Activated gamma-delta T cell treated with anti-CD3 and anti-CD28 coated beads, Interleukin-2, amount 50 U/mL, for 16 hours (primary cell): ENCODE measurements at places on chromosomes 2 and 18.
A peak's percentile ranks its signal among the peaks of the same experiment; 100 is the strongest.

- no peak for DNase-seq
Measured at GRCh38 chr18:9737006-9737405, 28.9 kb downstream of the RAB31 start.

GRCh38 chr2:172090044-172090961 is 5.0 kb downstream of the DLX1 start:
- DNase-seq, result no peak

GRCh38 chr2:39492095-39492590 is 55.1 kb upstream of the MAP4K3 start:
- no peak for DNase-seq

DNA sequence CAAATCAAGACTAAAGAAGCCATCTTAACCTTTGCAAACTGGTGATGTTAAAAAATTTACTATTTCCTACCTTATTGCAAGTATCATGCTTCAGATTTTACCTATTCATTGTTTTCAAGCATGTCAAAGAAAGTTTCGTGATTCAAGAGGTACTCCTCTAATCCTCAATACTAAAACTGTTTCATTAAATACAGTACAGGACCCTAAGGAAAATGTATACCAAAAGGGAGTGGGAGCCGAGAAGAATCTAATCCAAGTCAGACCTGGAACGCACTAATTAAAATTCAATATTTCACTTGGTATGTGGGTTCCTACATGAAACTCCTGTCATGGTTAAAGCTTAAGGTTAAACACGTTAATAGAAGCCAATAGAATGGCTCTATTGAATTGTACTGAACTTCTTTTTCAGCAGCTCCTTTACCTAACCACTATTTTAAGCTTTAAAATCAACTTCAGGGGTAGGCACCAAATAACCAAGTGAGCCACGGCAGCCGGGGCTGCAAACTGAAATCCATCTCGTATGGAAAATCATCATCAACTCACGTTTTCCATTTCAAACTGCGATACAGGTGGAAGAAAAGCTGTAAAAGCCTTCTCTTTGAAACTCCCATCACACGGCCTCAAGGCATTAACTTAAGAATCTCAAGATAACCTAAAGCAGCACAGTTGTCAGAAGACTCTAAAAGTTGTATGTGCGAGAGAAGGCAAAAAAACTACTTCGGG is 188.8 kb downstream of the ZEB2 start:
- no peak for DNase-seq

- DNase-seq, result no peak
Measured at GRCh38 chr2:181992776-181993175, 7.1 kb downstream of the PPP1R1C start.

DNA sequence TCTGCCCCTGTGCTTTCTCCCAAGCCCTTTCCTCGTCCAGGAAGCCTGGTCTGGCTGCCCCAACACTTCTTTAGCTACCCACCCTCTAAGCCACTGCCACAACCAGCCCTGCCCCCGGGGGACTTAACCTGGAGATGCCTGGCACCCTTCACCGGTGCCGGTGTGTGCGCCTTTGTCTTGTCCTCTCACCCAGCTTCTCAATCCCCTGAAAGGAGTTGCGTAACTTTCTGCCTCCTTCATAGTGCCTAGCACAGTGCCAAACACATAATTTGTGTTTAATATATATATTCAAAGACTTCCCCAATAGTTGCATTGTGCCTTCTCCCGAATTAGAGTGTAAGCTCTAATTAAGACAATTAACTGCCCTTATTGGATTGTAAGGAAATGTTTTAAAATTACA is 70.6 kb downstream of the ALK start:
- DNase-seq, result no peak

- no peak for DNase-seq
Measured at GRCh38 chr18:13258921-13259320, 40.4 kb downstream of the LDLRAD4 start.

- no peak for DNase-seq
Measured at GRCh38 chr2:9549420-9549819, 6.2 kb downstream of the ADAM17 start.

DNA sequence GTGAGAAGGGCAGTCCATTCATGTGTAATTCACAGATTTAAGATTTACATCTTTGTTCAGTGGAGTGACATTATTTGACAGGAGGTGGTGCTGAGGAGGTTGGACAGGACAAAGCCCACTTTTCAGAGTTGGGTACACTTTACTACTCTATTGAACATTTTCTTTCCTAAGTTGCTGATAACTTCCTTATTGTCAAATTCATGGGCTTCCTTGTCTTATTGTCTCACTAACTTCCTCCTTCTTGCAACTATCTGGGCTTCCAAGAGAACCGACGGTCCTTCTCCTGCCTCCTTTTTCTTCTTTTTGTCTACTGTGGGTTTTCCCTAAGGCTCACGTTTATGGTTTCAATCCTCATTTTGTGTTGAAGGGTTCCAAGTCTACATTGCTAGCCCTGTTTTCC is 67.7 kb upstream of the DNMT3A start:
- no peak for DNase-seq

- no peak for DNase-seq
Measured at GRCh38 chr18:25010623-25011374, 341.2 kb downstream of the ZNF521 start.

DNA sequence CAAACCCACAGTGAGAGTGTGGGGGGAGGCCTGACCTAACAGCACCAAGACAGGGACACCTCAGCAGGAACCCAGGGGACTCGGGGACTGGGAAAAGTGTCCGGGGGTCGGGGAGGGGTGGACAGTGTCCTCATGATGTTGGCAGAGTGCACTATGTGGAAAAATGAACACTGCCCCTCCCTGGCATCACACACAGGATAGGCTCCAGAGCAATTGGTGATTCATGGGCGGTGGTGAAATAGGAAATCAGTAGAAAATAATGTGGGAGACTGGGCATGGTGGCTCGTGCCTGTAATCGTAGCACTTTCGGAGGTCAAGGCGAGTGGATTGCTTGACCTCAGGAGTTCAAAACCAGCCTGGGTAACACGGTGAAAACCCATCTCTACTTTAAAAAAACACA is 3.6 kb upstream of the ANO7 start:
- no peak for DNase-seq

DNA sequence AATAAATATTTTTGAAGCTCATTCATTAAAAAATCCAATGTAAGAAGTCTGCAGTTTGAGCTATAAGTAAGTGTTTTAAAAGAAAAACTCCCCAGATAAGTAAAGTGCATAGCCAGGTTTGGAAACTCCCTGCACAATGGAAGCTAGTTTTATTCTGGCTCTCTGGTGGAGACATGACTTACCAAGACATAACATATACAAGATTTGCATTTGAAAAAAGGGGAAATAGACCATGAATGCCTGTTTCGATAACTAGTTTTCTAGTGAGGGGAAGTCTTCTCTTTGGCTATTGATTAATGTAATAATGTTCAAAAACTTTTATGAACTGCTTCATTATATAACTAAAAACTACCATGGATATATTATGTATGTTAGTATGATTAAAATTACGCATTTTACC is 435.2 kb downstream of the ARHGAP15 start:
- no peak for DNase-seq

DNA sequence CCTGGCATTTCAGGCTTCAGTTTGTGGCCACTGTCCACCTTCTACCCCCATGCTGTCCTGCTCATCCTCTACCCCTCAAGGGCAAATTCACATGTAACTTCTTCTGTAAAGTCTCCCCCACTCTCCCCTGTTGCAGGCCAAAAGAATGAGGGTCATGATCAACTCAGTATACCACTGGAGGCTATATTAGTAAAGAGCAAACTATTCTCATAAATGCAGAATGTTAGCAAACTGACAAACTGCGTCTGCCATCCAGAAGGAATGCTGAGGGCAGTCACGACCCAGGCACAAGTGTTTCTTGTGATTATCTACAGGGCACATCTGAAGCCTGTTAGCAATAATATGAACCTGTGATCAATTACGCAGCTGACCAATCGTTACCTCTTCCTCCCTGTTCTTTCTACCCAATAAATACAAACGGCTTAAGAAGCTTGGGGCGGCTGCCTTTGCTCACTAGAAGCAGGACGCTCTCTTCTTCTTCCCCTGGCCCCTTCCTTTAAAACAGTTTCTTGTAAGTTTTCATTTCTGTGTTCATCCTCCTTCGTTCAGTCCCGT is 58.3 kb downstream of the SEPTIN10 start:
- no peak for DNase-seq

DNA sequence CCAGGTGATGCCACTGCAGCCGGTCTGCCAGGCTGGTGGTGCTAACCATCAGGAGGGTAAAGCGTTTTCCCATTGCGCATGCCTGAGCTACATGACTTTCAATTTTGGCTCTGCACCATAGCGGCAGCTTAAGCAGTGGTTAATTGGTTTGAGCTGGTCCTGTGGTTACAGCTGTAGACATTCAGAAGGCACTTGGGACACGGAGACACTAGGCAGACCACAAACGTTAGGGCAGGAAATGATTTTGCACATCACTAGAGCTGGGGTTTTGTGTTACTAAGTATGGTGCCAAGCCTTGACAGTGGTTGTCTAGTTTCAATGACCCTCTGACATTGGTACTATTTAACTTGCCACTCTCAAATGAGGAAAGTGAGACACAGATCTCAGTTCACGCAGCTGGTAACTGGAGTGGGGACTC is 28.9 kb upstream of the CNOT11 start:
- DNase-seq, result peak; percentile 16

DNA sequence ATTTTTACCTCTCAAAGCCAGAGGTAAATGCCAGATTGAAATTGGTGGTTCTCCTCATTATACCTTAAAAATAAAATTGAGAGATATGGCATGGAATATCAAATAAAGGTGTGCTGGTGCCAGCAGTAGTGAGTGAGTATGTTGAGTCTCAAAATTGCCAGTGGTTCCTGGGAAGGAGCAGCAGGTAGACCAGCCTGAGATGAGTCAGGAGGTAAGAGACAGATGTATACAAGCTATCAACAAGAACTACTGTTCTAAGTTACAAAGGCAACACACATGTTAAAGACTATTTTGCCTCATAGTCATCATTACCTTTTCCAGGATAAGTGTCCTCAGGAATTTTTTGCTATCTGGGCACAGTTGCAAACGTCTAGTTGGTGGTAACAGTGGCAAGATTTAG is 1.3 kb upstream of the UPP2 start:
- no peak for DNase-seq

DNA sequence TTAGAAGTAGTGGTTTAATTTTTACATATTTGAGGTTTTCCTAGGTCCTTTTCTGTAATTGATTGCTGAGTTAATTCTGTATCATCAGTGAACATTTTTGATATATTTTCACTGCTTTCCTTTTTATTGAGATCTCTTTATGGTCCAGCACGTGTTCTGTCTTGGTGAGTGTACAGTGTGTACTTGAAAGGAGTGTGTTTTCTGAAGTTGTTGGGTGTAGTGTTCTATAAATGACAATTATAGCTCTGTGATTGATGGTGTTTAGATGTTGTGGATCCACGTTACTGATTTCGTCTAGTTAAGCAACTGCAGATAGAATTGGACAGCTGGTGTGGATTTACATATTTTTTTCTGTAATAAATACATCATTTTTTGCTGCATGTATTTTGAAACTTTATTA is 32.7 kb downstream of the AGFG1 start:
- DNase-seq, result no peak

DNA sequence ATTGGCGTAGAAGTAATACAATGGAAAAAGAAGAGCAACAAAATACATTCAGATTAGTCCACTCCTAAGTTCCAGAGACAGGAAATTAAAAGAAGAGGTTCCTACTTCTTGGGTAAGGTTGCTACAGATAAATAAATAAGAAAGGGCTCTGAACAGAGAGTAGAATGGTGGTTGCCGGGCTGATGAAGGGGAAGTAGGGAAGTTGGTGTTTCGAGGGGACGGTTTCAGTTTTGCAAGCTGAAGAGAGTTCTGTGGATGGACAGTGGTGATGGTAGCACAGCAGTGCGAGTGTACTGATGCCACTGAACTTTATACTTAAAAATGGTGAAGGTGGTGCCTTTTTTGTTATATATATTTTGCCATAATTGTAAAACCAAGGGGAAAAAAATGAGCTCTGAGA is 48.2 kb downstream of the CABYR start:
- DNase-seq, result no peak

DNA sequence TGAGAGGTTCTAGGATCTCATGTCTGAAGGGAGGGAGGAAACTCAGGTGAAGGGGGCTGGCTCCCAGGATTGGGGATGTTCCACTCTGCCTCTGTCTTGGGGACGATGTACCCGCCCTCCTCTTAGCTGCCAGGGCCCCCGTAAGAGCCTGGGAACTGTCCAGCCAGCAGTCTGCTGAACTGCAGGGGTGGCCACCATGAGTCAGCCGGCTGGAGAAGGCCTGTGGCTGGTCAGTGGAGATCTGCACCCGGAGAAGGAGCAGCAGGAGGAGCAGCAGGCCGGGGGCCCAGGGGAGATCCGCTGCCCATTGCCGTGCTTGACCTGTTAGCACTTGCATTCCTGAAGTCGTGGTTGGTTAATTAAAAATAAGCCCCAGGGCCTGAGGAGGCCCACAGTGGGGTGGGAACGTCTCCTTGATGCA is 180.3 kb downstream of the TFCP2L1 start:
- no peak for DNase-seq

DNA sequence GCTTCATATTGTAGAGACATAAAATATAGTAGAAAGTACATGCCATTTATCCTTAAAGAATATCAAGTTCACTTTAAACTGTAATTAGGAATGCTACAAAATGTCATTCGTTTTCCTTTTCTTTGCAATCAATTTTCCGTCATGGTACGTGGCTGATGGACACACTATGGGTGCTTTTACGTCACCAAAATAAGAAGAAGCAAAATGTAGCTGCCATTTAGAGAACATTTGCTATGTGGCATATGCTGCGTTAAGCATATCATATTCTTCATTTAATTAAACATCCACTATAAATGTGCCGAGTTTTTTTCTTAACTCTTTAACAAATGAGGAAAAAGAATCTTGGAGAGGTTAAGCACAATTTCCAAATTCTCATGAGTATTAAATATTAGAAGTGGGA is 1358.5 kb upstream of the NXPH2 start:
- DNase-seq, result no peak

- no peak for DNase-seq
Measured at GRCh38 chr2:224163566-224164307, 124.7 kb upstream of the SERPINE2 start.

DNA sequence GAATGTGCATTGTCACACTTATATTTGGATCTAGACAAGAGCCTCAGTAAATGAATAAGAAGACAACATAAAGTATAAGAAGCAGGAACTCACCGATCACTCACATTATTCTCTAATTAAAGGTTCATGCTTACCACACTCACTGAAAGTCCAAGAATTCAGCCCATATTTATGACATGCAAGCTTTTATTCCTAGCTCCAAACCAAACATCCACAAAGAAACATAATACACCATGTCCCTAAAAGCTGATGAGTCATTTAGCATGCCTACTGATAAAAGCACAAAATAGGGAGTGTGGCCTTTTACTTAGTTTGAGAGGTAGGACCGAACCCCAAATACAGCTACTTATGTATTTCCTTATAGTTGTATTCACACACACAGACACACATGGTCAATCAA is 1094.6 kb upstream of the CDH2 start:
- DNase-seq, result no peak

- DNase-seq, result no peak
Measured at GRCh38 chr2:33314541-33314940, 161.9 kb upstream of the RASGRP3 start.

GRCh38 chr18:3874581-3874980 is 424.6 kb downstream of the TGIF1 start:
- DNase-seq, result no peak

GRCh38 chr2:100211521-100211920 is 69.1 kb upstream of the AFF3 start:
- no peak for DNase-seq

- no peak for DNase-seq
Measured at GRCh38 chr18:54357082-54357659, 487 bp downstream of the STARD6 start.

GRCh38 chr2:112001136-112001715 is 53.8 kb upstream of the TMEM87B start:
- DNase-seq, result no peak
